ENCODE measurements at places on chromosomes 2 and 18.

DNA sequence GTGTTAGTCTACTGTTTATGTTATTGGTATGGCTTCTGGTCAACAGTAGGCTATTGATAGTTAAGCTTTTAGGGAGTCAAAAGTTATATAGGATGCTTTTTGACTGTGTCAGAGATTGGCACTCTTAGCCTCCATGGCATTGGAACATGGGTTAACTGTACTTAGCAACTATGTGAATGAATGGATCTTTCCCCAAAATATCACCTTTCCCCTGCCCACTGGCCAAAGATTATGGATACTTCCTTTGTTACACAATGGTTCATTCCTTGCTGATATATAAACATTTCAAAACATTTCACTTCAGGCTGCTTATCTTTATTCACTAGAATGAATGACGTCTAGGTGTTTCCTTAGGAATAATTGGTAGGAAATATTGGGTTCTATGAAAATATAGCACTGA is 62.1 kb upstream of the DOCK10 start:
- DNase-seq = no peak

- DNase-seq = no peak
Observed at GRCh38 chr2:127558911-127559310, 23.4 kb downstream of the MYO7B start.

DNA sequence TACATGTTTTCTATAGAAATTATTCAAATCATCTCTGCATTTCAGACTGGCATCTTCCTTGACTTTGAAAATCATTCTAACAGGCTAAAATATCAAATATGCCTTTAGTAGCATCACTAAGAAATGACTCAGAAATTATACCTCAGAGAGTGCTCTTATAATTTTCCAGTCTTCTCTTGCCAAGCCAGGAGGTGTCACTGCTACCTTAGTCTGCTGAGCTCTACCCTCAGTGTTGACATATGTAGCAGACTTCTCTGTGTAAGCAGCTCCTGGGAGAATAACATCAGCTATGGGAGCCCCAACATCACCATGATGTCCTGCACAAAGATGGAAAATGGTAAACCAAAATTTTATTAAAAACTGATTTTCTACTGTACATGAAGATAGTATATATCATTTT is 31.6 kb downstream of the NDUFS1 start:
- DNase-seq = no peak

- no peak for DNase-seq
Observed at GRCh38 chr18:9663377-9663776, 44.7 kb upstream of the RAB31 start.

DNA sequence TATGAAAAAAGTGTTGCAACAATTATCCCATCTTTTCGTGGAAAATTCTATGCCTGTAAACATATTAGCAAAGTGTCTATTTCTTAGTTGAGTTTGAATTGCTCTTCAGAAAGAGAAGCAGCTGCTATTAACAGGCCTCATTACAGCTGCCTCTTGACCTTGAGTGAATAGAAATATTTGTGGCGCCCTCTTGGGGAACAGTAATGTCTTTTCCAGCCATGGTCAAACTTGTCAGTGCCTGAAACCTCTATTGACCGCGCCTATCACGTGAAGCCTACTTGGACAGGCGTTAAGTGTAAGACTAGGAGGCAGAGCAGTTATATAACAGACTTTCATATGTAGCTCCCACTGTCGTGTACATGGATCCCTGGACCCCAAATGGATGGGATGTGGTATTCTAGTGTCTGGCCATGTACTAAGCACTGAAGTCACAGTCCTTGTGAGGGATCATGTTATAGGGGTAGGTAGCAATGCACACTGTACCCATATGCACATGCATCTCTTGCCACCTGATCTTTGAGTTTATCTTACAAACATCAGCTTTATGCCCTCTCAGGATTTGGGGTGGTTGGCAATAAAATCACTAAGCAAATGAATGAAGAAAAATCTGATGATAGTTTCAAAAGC is 245.0 kb downstream of the PTGR3 start:
- DNase-seq = peak; percentile 12

GRCh38 chr2:31070339-31071125 is 67.7 kb downstream of the GALNT14 start:
- DNase-seq = no peak

DNA sequence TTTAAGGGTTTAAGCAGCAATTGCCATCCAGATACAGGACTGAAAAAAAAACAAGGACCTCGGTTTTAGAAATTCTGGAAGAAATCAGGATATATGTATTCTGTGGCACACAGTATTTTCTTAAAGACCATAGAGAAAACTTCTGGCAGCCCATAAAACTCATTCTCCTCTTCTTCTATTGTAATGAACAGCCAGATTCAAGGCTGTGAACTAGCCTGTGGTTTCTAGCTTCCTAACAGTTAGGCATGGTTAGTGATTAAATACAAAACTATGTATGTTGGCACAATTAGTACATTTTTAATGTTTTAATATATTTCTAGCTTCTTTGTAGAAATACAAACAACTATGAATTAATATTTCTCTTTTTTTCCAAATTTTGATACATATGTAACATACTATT is 555.7 kb downstream of the DSC3 start:
- no peak for DNase-seq

Data from CD4-positive, alpha-beta T cell treated with Interleukin-6 at 100 ng/mL for 8 hours (primary cell).